Kidney (tissue), 22 donors: ENCODE measurements at places on chromosomes 4 and X. TPM values are rescaled to one million over a fixed set of nuclear protein-coding genes. Genes with fewer than 3 reads are reported as not detected.
A peak's percentile ranks its signal among the peaks of the same experiment; 100 is the strongest.

The NXF3 gene
- 2.7 TPM for polyA plus RNA-seq

The NEXMIF gene
- polyA plus RNA-seq: 0.54 TPM

The ITGB1BP2 gene
- polyA plus RNA-seq: 1.8 TPM

The ADH7 gene
- polyA plus RNA-seq: not detected

The HERC6 gene
- 7.4 TPM for polyA plus RNA-seq

GRCh38 chr4:8762951-8763735, 108.5 kb downstream of the HMX1 start:
- H3K4me1 ChIP-seq: no peaks in the 10 kb centered on the region
- no peak overlapping the region for H3K4me3 ChIP-seq
- DNase-seq: no peak
- H3K36me3 ChIP-seq: no peaks in the 10 kb centered on the region
- peaks cover 3% of the 10 kb centered on the region for H3K27me3 ChIP-seq
- no peak overlapping the region for H3K27ac ChIP-seq

GRCh38 chr4:168723569-168723968, 226.7 kb downstream of the PALLD start:
- no peak overlapping the region for H3K27ac ChIP-seq
- H3K27me3 ChIP-seq: no peaks in the 10 kb centered on the region
- H3K4me1 ChIP-seq: no peaks in the 10 kb centered on the region
- H3K4me3 ChIP-seq: no peak overlapping the region
- no peak for DNase-seq

DNA sequence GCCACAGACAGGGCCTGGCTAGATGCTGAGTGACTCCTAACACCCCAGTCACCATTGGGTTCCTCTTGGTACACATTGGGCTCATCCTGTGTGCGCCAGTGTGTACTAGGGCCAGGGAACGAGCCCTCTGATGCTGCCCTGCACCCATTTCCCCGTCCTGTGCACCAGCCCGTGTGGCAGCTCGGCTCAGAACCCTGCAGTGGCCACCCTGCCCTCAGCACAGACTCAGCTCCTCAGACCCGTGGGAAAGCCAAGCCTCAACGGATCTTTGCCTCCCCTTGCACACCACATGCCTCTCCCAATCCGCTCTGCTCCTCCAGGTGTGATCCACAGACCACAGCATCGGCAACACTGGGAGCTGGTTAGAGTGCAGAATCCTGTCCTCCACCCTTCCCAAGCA, 38.6 kb downstream of the EVC start:
- DNase-seq: peak; percentile 11
- peaks cover 12% of the 10 kb centered on the region for H3K36me3 ChIP-seq
- no peaks in the 10 kb centered on the region for H3K4me1 ChIP-seq
- no peaks in the 10 kb centered on the region for H3K27me3 ChIP-seq
- no peak overlapping the region for H3K27ac ChIP-seq

GRCh38 chrX:104325213-104325585, 70.5 kb upstream of the ESX1 start:
- no peak overlapping the region for H3K4me3 ChIP-seq
- no peak overlapping the region for H3K27ac ChIP-seq
- no peaks in the 10 kb centered on the region for H3K4me1 ChIP-seq
- no peaks in the 10 kb centered on the region for H3K36me3 ChIP-seq
- DNase-seq: no peak
- no peaks in the 10 kb centered on the region for H3K27me3 ChIP-seq

DNA sequence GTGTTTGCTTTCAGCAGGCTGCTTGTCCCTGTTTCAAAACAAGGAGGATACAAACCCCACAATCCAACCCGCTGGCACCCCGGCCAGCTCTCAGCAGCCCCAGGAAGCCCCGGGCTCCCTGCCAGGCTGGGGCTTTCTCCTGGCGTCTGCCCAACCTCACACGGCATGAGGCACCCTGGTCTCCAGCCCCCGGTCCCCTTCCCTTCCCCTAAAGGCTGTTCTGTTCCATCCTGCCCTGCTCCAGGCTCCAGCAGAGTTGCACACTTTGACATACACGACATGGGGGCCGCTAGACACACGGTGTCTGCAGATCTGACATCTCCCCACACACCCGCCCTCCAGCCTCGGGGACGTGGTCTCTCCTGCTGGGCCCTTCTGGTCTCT, 107.7 kb upstream of the ADRA2C start:
- H3K4me1 ChIP-seq: peaks cover 2% of the 10 kb centered on the region
- peak overlapping the region; percentile 4 for H3K27ac ChIP-seq
- H3K36me3 ChIP-seq: no peaks in the 10 kb centered on the region
- no peak for DNase-seq

DNA sequence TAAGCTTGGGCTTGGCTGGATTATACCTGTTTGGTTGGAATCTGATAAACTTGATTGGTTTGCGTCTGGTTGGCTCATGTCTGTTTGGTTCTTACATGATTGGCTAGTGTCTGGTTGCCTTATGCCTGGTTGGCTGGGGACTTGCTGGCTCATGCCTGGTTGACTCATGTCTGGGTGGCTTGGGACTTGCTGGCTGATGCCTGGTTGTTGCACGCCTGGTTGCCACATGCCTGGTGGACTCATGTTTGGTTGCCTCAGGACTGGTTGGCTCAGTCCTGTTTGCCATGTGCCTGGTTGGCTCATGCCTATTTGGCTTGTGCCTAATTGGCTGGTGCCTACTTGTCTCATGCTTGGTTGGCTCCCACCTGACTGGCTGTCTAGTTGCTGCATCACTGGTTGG, 104.5 kb downstream of the APOOL start:
- DNase-seq: no peak
- no peak overlapping the region for H3K4me3 ChIP-seq
- H3K4me1 ChIP-seq: no peaks in the 10 kb centered on the region

DNA sequence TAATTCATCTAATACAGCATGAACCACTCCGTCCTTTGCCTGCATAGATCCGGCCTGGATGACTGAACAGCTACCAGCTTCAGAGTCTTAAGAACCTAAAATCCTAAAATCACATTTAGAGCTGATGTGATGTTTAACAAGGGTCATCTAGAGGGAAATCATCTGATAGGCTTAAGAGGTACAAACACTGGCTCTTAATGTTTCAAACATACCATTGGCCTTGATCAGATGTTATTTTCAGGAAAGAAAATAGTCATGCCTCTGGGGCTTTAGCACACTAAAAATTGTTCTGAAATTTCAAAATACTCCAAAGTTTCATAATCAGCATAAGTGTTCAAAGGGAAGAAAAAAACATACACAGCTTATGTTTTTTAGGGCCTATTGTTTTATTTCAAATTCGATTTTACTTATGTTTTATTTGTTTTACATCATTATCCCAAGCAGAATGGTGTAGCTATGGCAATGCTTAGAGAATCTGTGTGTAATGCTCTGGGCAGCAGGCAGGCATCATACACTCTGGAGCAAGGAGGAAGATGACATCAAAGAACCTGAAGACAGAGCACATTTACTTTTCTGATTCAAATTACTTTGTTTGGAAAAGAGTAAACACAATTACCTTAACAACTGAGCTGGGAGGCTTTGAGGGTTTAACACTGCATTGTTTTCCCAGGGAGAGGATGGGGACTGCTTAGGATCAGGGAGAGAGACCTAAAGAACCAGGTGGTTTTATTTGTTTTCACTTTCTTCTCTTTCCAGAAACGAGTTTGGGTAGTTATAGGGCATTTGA, 25.3 kb upstream of the LEF1 start:
- no peak overlapping the region for H3K27ac ChIP-seq
- H3K36me3 ChIP-seq: no peaks in the 10 kb centered on the region
- H3K4me3 ChIP-seq: no peak overlapping the region
- no peaks in the 10 kb centered on the region for H3K27me3 ChIP-seq
- DNase-seq: no peak
- H3K4me1 ChIP-seq: no peaks in the 10 kb centered on the region

DNA sequence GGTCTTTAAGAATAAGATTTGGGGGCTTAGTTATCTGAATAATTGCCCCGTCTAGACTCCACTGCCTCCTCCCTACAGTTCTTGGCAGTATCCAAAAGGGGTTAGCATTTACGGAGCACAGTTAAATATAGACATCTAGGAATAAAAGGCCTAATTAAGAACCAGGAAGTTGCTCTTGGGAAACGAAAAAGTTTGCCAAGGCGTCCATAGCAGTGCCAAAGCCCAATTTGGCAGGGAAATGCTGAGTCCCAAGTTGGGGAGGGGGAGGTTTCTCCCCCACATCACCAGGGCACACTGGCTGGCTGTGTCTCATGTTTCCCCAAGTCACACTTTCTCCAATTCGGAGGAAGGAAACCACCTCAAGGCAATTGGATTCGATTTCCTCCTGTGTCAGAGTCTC, 338.7 kb downstream of the FBXW7 start:
- H3K4me1 ChIP-seq: no peaks in the 10 kb centered on the region
- DNase-seq: no peak
- no peak overlapping the region for H3K27ac ChIP-seq
- no peak overlapping the region for H3K4me3 ChIP-seq
- no peaks in the 10 kb centered on the region for H3K36me3 ChIP-seq

- H3K27me3 ChIP-seq: no peaks in the 10 kb centered on the region
- H3K27ac ChIP-seq: peak overlapping the region; percentile 83
- peak overlapping the region; percentile 69 for H3K4me3 ChIP-seq
- peak; percentile 44 for DNase-seq
Observed at GRCh38 chrX:64204252-64204651, 1.3 kb downstream of the AMER1 start.

GRCh38 chr4:23166407-23166806, 473.7 kb downstream of the GBA3 start:
- no peaks in the 10 kb centered on the region for H3K4me1 ChIP-seq
- H3K27ac ChIP-seq: no peak overlapping the region
- H3K27me3 ChIP-seq: no peaks in the 10 kb centered on the region
- no peak for DNase-seq
- H3K4me3 ChIP-seq: no peak overlapping the region

DNA sequence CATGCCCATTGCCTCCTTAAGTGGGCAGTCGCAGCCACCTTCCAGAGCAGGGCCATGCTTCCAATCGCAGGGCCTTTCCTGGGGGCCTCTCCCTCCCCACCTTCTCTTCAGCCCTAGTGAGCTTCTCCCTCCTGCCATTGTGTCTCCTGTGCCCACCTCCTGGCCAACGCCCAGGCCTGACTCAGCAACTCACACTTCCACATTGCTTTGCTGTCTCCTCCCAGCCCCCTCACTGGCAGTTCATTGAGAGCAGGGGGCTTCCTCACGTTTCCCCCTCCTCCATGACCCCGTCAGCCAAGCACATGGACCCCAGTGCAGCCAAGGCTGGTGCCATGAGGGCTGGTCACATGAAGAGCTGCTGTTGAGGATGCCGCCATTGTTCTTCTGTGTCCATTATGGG, 25.9 kb downstream of the HTRA3 start:
- no peaks in the 10 kb centered on the region for H3K4me1 ChIP-seq
- no peaks in the 10 kb centered on the region for H3K36me3 ChIP-seq
- no peaks in the 10 kb centered on the region for H3K27me3 ChIP-seq

- H3K27ac ChIP-seq: no peak overlapping the region
- H3K27me3 ChIP-seq: peaks cover 6% of the 10 kb centered on the region
- no peak overlapping the region for H3K4me3 ChIP-seq
- no peaks in the 10 kb centered on the region for H3K4me1 ChIP-seq
- H3K36me3 ChIP-seq: no peaks in the 10 kb centered on the region
Observed at GRCh38 chrX:15438332-15438731, 54.1 kb upstream of the VEGFD start.

DNA sequence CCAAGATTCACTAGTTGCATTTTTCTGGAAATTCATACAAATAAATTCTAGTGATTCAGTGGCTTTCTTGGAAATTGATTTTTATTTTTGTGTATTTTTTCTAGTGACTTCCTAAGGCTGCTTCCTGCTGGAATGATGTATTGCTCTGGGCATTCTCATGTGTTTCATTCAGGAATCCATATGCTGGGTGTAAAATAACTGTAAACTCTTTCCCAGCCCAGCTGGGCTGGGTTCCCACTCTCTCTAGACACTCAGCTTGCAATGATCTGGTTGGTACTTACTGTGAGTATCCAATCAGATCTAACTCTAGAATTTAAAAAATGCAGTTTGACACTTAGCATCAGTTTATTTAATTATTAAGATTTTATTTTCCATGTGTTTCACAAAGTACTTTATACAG, 882.2 kb downstream of the STIM2 start:
- H3K4me3 ChIP-seq: no peak overlapping the region
- no peaks in the 10 kb centered on the region for H3K27me3 ChIP-seq
- DNase-seq: no peak
- no peak overlapping the region for H3K27ac ChIP-seq
- no peaks in the 10 kb centered on the region for H3K4me1 ChIP-seq

DNA sequence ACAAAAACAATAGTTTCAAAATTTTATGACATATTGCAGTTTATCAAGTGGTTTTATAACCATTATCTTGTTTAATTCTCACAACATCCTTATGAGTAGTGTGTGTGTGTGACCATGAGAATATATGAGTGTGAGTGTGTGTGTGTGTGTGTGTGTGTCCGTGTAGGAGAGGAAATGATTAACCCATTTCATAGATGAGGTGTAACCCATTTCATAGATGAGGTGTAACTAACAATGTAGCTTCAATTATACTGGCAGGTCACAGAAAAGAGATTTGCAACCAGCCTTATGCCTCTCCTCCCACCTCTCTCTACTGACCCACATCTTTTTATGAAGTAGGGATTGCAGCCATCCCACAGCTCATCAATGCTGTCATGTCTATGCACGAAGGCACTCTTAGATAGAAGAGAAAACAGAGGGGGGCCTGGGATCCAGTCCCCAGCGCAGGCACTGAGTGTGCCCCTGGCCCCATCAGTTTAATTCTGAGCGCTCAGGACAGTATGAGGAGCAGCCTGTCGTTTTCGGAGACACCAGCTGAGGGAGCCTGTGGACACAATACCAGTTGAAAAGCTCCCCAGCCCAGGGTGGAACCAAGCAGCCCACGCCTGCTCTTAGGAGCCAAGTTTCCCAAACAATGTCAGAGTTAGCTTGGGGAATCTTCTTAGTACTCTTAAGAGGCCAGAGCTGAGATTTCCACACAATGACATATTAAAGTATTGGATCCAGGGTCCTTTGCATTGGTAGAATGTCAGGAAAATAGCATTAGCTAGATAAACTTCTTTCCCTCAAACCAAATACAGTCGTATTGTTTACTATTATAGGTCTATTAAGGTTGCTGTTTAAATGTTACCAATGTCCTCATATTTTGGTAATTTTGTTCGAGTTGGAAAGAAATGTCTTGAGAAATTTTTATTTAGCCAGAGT, 88.6 kb downstream of the PALLD start:
- H3K36me3 ChIP-seq: no peaks in the 10 kb centered on the region
- H3K4me3 ChIP-seq: no peak overlapping the region
- H3K27me3 ChIP-seq: no peaks in the 10 kb centered on the region
